IMR-90 (cell line): ENCODE measurements at places on chromosomes 13 and 19.

GRCh38 chr19:10690341-10690781, 10.9 kb upstream of the QTRT1 start:
- peak; percentile 37 for DNase-seq

GRCh38 chr13:33355201-33355895, 69.8 kb upstream of the STARD13 start:
- peak; percentile 55 for DNase-seq

DNA sequence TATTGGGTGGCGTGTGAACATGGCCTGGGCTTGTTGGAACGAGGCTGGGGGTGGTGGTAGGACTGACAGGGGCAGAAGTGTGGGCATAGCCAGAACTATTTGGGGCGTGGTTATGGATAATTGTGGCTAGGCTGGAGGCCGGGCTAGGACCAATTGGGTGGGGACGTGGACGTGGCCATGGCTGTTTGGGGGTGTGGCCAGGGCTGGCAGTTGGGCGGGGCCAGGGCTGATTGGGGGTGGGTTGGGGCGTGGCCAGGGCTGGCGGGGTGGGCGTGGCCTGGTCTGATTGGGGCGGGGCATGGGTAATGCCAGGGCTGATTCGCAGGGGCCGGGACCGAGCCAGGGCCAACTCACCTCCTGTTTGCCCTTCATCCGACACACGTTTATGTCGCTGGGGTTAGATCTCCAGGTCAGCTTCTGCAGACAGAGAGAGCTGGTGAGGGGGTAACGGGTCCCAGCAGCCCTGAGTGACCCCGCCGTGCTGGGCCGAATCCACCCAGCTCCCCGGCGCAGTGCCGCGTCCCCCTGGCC, 2.8 kb downstream of the SEMA6B start:
- no peak for DNase-seq

DNA sequence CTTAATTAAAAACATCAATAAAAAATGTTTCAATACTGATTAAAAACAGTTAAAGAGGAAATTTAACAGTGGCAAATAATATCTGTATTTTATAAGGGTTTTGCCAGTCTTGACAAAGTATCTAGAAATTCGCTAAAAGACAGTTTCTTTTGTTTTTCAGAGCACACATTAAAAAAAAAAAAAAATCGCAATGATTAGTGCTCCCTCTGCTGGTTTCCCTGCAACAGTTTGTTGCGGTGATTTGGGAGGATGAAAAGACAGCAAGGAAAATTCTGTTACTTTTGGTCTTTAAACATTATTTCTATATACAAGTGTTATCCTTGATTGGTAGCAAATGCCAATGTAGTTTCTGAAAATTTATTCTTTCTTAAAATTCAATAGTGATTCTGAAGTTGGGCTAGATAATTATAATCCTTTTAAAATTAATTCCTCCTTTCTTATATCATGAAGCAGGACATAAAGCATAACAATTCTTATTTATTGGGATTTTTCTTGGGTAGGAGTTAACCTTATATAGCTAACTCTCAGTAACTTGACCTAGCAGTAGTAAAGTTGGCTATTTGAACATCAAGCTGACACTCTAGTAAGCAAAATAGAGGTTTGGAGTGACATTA, 23.1 kb upstream of the SPRY2 start:
- peak; percentile 49 for DNase-seq
